ENCODE measurements at places on chromosomes 1 and 21. TPM values are rescaled to one million over a fixed set of nuclear protein-coding genes. Genes with fewer than 3 reads are reported as not detected.

Gene TNFRSF1B
- 5.0 TPM for total RNA-seq

Gene TMEM81
- 1.9 TPM for total RNA-seq

Gene RNF207
- 1.5 TPM for total RNA-seq

Gene CD1D
- not detected for total RNA-seq

Gene IGSF21
- not detected for total RNA-seq

Gene CYP2J2
- 0.98 TPM for total RNA-seq

Gene CCDC185
- total RNA-seq: not detected

Gene ATP6V1G3
- not detected for total RNA-seq

Gene ZBED6
- total RNA-seq: 10.3 TPM

Gene OR2T29
- total RNA-seq: not detected

Gene CFHR1
- total RNA-seq: not detected

Gene FGR
- not detected for total RNA-seq

Gene TPTE
- total RNA-seq: 0.26 TPM

Gene CAMK1G
- not detected for total RNA-seq

Gene LCE3E
- not detected for total RNA-seq

Gene MSH4
- total RNA-seq: 0.16 TPM

Gene ZNF672
- 29.8 TPM for total RNA-seq

Gene NPL
- total RNA-seq: 6.7 TPM

Gene SMG7
- 21.1 TPM for total RNA-seq

Gene NMNAT2
- 0.03 TPM for total RNA-seq

Gene CD160
- 4.0 TPM for total RNA-seq

Gene SERTAD4
- total RNA-seq: 2.7 TPM

Gene GFI1
- total RNA-seq: 0.61 TPM

Gene NR1I3
- not detected for total RNA-seq

Gene RGS13
- not detected for total RNA-seq

Gene SELP
- not detected for total RNA-seq

Gene NECTIN4
- total RNA-seq: 0.21 TPM

All from SK-MEL-5 (cell line).